ENCODE measurements at places on chromosomes 2 and 18.

- no peak for DNase-seq
Observed at GRCh38 chr2:239881031-239881471, 144.1 kb downstream of the NDUFA10 start.

- DNase-seq, result no peak
Observed at GRCh38 chr2:126399001-126399400, 257.0 kb upstream of the GYPC start.

DNA sequence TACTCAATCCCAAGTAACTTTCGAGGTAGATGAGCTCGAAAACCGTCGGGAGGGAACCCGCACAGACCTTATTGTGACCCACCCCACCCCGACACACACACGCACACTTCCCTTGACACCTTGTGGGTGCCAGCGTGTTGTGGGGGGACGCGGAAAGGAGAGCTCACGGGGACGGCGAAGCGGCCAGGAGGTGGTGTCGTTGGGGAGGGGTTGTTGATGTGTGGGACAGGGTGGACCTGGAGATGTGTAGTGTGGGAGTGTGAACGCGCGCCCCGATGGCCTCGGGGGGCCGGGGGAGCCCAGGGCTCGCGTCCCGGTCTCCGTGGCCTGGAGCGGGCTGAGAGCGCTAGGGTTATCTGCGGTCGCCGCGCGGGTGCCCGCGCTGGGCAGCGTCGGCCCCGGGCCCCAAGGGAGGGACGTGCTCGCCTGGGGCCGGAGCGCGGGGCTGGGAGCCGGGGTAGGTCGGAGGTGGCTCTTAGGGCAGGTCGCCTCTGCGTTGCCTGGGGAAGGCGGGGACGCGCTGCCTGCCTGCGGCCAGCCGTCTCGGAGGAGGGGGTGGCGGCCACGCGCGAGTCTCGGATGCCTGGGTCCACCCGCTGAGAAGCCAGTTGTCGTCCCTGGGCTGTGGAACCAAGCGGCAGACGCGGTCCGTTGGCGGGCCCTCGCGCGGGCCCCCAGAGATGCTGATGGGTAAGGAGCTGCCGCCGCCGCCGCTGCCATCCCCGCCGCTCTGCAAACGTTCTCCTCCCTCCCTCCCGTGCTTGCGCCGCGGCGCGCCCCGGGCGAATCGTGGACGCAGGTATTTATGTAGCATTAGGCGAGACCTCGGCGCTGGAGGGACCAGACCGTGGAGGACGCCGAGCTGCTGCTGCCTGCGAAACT is 1.6 kb downstream of the KLHL29 start:
- DNase-seq, result no peak

DNA sequence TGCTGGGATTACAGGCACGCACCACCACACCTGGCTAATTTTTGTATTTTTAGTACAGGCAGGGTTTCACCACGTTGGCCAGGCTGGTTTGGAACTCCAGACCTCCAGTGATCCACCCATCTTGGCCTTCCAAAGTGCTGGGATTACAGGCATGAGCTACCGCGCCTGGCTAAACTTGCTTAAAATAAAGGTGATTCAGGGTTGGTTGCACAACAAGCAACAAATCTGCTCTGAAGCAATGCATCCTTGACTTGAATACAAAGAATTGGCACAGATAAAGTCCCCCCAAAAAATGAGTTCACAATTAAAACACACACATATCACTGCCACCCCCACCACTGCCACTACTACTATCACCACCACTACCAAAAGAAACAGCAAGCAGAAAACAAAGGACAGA is 34.9 kb downstream of the CCDC88A start:
- DNase-seq, result no peak

DNA sequence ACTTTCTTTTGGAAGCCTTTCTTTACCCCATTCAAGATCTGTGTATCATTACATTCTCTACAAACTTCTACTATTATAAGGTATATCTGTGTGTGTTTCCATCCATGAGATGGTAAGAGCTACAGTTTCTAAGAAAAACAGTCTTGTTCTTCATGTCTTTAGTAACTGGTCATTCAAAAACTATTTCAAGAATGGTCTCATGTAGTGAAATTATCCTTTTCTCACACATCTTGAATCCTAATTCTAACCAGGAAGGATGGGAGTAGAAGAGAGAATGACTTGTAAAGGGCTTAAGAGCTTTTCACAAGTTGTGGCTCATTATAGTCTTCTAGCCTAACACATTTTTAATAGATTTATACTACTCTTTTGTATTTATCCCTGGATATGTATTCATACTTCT is 47.3 kb downstream of the ROCK1 start:
- no peak for DNase-seq

DNA sequence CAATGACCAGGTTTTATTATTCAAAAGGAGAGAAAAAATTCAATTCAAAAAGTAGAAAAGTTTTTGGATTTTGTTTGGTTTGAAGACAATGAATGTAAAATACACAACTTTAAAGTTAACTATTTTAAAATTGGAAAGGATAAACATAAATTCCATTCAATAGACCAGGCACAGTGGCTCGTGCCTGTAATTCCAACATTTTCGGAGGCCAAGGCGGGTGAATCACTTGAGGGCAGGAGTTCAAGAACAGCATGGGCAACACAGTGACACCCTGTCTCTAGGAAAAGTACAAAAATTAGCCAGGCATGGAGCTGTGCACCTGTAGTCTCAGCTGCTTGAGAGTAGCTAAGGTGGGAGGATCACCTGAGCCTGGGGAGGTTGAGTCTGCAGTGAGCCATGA is 54.7 kb downstream of the SCN9A start:
- DNase-seq, result no peak

Data from amygdala (tissue), 56 donors.